ENCODE measurements at places on chromosomes 5 and 9.

- no peak for DNase-seq
Measured at GRCh38 chr9:134877541-134877940, 3.1 kb upstream of the FCN2 start.

DNA sequence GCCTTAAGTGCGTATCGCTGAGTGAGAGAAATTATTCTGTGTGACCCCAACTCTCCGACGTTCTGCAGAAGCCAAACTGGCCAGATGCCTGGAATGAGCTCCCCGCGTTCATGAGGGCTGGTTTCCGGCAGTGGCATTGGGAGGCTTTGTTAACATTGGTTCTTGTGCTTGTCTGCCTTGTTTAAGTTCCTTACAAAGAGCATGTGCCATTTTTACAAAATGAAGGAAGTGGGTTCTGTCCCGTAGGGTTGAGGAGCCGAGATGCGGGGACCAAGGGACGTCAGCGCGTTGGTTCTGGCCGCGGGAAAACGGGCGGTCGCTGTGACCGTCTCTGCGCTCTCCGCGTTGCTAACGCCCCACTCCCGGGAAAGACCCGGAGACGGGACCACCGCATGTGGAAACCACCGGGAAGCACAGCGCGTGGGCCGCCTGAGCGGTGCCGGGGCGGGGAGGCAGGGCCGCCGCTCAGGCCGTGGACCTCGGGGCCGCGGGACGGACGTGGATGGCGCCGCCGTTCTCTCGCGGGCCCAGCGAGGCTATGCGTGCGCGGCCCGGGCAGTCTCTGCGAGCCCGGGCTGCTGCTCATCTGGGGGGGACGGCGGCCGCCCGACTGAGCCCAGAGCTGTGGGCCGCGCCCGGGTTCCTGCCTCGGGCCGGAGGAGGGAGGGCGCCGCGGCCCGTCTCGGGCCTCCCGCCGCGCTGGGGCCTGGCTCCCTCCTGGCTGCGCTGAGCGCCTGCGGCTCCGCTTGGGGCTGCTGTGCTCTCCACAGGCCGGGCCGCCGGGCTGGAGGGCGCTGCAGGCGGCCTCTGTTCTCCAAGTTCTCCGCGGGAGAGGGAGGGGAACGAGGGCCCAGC, 13.4 kb downstream of the RABL6 start:
- no peak for DNase-seq

DNA sequence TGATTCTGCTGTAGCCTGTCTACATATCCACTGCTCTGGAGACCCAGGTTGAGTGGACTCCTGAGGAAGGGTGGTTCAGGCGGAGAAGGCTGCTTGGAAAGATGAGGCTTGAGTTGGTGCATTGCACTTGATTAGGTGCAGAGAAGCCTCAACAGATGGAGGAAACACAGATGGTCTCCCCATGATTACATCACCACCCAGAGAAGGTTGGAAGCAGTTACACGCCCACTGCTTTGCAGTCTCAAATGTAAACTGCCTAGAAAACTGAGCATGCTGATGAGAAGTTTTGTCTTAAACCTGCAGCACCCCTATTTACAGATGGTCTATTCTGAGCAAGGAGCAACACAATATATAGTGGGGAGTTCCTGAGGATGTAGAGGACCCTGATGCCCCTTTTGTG, 266.6 kb downstream of the PIK3R1 start:
- no peak for DNase-seq

GRCh38 chr9:89388868-89389177, 70.5 kb downstream of the SECISBP2 start:
- no peak for DNase-seq

- DNase-seq, result no peak
Measured at GRCh38 chr5:159337016-159337955, 7.0 kb upstream of the IL12B start.

- no peak for DNase-seq
Measured at GRCh38 chr5:117892360-117892759, 1096.0 kb downstream of the DTWD2 start.

DNA sequence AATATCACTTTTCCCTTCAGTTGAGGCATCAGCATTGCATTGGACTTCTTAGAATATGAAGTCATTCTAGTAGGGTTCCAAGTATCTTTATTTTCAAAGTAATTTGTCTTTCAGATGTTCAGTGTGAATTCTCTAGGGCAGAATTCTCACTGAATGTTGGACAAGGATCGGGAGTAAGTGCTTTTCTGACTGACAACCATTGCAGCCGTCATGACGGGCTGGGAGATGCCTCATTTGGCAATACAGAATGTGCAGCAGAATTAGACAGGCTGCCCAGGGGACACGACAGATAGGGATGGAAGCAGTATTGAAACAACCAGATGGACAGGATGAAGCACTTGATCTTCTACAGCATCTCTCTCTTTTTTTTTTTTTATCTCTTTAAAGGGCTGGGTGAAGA, 129.0 kb downstream of the ICE1 start:
- no peak for DNase-seq

GRCh38 chr5:93593476-93594131, 10.6 kb downstream of the NR2F1 start:
- DNase-seq, result no peak

GRCh38 chr5:140181525-140181924, 6.5 kb downstream of the CYSTM1 start:
- DNase-seq, result no peak

- no peak for DNase-seq
Measured at GRCh38 chr9:76451234-76451633, 7.7 kb upstream of the GCNT1 start.

DNA sequence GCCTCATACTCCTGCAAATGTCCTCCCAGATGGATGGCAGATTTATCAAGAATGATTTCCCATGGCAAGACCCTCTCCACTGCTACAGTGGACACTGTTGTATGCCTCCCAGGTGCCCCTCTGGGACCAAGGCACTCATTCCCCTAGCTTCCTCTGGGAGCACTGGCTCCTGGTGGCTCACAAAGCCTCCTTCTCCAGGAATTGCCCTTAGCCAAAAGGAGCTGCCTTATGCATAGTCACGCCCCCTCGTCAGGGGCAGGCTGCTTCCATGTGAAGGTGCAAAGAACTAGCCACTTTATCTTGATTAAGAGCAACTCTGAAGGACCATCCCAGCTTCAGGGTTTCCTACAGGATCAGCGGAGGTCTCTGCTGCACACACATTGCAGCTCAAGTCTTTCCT, 358.1 kb downstream of the CDK5RAP2 start:
- no peak for DNase-seq

GRCh38 chr5:133196441-133197085, 144.8 kb downstream of the HSPA4 start:
- no peak for DNase-seq

- DNase-seq, result no peak
Measured at GRCh38 chr9:16720386-16720785, 150.1 kb downstream of the BNC2 start.

- no peak for DNase-seq
Measured at GRCh38 chr9:110750272-110750671, 81.7 kb downstream of the MUSK start.

DNA sequence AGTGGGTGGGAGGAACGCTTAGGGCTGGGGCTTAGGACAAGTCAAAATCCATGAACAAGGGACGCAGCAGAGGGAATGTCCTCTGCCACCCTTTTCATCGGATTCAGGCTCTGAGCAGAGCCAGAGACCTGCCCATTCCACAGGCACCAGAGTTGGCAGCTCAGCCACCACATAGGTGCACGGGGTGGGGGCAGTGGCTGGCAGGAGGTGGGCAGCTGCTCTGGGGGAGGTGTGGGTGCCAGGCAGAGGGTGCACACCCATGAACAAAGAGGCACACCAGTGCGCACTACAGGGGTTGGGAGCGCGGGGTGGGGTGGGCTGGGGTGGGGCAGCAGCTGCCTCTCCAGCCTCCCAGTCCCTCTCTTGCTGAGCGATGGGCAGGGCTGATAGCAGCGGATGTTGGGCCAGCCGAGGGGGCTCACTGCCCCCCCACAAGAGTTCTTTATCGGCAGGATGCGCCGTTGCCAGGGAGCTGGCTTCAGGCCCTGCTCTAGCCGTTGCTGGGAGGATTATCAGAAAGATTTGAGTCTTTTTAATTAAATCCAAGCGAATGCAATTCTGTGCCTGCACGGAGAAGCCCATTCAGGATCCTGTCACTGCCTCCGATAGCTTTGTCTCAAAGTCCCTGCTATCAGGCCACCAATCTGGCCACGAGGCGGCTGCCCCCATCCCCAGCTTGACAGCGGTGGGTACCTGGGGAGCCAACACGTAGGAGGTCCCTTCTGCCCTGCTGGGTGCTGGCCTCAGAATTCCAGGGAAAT, 64.3 kb upstream of the LMX1B start:
- DNase-seq, result no peak

DNA sequence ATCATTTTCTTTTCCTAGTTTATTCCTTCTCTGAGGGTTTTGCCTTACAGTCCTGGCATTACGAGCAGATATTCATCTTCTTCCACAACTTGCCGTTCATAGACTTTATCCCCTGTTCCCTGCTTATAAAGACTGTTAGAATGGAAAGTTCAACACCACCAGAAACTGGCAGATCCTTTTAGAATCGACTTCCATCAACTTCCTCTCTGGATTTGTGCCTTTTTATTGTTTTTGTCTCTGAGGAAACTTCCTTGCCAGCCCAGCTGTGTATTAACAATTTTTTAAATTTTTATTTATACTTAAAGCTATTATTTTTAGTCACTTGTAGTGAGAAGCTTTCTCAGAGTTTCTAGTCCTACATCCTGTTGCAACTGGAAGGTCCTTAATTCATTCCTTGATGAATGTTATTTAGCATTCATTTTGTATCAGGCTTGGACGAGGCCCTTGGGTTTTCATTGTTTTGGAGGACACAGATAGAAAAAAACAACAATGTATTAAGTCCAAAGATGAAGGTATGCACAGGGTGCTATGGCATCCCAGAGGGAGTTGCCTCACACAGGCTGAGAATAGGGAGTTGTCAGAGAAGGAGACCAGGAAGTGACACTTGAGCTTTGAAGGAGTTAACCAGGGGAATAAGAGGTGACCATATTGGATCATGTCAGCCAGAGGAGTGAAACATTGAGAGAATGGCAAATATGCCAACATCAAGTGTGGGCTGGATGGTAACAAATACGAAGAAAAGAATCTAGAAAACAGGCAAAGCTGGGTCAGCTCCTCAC, 81.3 kb downstream of the ADAMTSL1 start:
- no peak for DNase-seq

DNA sequence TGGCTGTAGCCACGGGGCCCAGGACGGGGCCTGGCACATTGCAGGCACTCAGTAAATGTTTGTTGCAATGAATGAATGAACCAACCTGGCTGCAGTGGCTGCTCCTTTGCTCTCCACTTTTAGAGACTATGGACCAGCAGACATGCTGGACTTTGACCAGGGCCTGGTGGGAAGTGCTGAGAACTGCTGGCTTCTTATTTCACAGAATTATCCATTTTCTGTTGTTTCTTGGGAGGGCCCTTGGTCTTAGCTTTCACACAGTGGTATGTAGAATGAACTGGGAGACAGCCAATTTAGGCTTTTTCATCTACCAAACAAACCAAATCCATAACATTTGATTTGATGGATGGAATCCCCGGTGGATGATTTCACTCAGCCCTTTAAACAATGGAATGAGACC, 78.0 kb upstream of the LHFPL2 start:
- DNase-seq, result no peak

DNA sequence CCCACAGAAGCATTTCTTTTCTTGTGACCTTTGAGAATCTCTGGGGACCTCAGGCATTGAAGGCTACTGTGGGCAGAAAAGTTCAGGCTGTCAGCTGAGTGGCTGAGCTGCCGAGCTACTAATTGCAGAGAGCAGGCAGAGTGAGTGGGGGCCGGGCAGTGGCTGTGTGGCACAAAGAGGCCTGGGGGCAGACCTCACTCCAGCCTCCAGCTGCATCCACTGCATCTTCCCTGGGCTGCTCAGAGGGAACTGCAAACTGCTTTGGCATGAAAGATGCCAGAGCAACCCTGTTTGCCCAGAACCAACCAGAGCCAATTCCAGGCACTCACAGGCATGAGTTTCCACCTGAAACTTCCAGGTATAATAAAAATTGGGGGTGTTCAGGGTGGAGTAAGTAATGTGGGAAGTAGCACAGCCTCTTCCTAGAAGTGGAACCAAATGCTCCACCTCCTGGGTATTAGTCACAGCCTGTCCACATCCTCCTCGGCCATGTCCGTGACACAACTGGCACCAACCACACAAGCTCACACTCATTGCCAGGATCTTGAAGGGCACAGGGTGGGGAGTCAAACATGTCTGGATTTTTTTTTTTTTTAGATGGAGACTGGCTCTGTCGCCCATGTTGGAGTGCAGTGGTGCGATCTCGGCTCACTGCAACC, 548.9 kb downstream of the BNC2 start:
- no peak for DNase-seq

DNA sequence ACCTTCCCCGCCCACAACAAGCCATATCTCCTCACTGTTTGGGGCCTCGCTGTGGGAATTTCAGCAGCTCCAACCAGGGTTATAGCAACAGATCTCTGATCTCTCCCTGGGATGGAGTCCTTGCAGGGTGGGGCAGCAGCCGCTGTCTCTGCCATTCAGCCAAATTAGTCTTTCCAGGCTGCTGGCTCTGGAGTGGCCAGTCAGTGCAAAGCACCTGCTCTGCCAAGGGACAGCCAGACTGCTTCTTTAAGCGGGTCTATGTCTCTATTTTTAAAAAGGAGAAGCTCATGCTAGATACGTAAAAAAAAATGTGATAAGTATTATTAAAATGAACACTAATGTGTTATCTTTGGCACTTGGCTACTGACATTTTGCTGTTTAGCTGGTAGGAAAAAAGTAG, 380.2 kb downstream of the CDH10 start:
- no peak for DNase-seq

GRCh38 chr5:77200663-77201062, 9.8 kb upstream of the PDE8B start:
- DNase-seq, result no peak

GRCh38 chr5:73314395-73315257, 134.0 kb downstream of the FOXD1 start:
- no peak for DNase-seq

DNA sequence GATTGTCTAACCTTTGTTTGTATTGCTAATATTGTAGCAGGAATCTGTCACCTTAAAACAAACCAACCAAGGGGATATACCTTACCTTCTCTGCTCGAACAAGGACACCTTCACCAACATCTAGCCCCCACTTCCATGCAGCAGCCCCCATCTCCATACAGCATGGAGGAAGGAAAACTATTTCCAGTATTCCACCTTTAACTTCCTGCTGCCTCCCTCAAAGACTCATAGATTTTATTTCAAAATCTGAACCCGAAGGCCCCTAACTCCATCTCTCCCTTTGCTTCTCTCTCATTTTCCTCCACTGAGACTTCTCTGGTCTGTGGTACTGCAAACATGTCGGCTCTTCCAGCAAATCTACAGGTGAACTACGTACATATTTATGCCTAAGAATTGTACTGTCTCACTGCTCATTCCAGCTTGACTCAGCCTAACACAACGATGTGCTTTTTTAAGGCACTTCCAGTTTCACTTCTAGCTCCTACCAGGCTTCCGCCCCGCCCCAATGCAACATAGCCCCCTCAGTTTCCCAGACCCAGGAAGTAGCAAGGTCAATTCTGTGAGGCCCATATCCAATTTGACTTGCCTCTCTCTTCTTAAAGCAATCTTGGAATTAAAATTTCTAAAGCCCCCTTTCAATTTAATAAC, 70.7 kb upstream of the RNF38 start:
- no peak for DNase-seq

GRCh38 chr5:143176048-143176447, 227.4 kb downstream of the NR3C1 start:
- DNase-seq, result no peak

GRCh38 chr5:97670447-97670846, 487.4 kb upstream of the RIOK2 start:
- DNase-seq, result no peak
